ENCODE measurements at places on chromosomes 2 and 18.

- no peak for DNase-seq
These were observed 15.4 kb upstream of the RMC1 start for GRCh38 chr18:23487738-23488570.

GRCh38 chr2:203904022-203904421 lies 32.5 kb upstream of the ICOS start:
- DNase-seq: no peak

GRCh38 chr2:232522623-232523401 lies 2.6 kb downstream of the PRSS56 start:
- DNase-seq: no peak

DNA sequence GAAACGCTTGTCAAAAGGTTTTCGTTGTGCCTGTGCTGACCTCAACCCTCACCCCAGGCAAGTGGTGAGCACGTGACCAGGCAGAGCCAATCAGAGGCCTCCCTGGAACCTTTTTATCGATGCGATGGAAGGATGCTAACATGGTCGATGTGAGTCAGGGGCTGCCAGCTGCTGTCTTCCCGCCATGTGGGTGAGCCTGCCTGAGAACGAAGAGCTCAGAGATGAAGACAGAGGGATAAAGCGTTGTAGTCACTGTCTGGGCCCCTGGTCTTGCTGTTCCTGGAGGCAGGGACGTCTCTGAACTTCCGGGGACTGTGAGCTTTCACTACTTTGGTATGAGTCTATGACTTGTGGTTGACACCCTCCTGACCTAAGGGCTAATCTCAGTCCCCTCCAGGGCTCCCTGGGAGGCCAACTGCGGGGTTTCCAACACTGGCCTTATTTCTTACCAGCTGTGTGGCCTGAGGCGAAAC lies 18.6 kb downstream of the DNMT3A start:
- DNase-seq: no peak

DNA sequence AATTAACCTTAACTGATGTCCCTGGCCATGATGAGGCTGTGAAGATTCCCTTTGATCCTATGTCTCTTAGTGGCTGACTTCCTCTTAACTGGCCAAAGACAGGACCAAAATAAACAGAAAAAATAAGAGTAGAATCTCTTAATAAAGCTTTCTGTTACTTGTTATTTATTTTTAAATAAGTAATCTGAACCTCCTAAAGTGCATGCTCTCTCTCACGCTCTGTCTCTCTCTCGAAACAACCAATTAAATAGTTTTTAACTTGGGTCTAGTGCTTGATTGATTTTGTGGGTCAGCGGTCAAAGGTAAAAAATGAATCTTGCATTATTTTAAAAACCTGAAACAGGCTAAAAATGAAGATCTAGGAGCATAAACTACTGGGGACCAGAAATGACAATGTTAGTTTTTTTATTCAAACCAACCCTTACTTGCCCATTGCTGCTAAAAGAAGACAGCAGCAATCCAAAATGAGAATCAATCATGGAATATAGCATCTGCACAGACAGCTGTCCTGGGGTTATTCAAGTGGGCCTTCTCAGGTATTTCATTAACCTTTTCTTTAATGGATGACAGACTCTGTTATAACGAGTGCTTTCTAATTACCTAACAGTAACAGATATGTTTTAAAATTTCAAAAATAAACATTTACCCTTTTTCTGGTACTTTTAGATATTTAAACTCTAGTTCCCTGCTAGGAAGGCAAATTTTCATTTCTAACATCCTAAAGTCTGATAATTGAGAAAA lies 11.2 kb downstream of the GAREM1 start:
- no peak for DNase-seq

GRCh38 chr2:64092502-64092901 lies 51.7 kb downstream of the PELI1 start:
- DNase-seq: no peak

GRCh38 chr2:240458044-240458899 lies 22.8 kb downstream of the GPC1 start:
- DNase-seq: no peak

DNA sequence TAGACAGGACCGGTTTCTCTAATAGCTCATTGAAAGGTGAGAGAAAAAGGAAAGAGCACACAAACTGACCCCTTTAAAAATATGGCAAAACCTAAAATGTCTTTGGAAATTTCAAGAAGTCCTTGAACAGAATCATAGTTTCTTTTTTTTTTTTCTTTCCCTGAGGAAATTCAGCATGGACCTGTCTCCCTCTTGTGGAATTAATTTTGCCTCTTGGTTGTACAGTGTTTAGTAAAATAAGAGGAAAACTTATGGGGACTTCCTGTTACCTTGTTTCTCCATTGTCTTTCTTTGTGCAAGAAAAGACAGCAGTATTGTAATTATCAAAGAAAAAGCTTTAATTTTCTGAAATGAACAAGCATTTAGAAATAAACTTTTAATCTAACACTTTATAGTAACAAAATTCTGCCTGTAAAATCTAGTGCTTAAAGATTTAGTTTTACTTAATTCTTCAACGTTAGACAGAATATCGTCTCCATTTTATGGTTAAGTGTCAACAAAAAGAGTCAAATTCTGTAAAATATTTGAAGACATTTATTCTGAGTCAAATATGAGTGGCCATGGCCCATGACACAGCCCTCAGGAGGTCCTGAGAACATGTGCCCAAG lies 176.3 kb upstream of the NABP1 start:
- DNase-seq: no peak

DNA sequence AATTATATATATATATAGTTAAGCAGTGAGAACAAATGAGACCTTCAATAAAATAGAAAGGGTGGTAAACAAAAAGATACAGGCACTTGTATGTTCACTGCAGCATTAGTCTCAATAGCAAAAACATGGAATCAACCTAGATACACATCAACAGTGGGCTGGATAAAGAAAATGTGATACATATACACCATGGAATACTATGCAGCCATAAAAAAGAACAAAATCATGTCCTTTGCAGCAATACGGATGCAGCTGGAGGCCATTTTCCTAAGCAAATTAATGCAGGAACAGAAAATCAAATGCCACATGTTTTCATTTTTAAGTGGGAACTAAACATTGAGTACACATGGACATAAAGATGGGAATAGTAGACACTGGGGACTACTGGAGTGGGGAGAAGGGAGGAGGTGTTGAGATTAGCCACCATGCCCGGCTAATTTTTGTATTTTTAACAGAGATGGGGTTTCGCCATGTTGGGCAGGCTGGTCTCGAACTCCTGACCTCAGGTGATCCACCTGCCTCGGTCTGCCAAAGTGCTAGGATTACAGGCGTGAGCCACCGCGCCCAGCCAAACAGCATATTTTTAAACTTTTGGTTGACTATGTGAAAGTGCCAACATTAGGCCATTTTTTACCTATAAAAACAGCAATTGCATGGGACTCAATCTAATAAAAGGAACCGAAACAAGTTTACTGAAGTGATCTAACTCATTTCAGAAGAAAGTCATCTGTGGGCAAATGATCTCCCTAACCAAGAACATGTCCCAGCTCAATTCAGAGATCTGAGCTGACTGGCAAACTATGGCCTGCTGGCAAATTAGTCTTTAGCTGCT lies 23.7 kb downstream of the ICA1L start:
- DNase-seq: no peak

- no peak for DNase-seq
These were observed 436.6 kb upstream of the NRP2 start for GRCh38 chr2:205245652-205246051.

DNA sequence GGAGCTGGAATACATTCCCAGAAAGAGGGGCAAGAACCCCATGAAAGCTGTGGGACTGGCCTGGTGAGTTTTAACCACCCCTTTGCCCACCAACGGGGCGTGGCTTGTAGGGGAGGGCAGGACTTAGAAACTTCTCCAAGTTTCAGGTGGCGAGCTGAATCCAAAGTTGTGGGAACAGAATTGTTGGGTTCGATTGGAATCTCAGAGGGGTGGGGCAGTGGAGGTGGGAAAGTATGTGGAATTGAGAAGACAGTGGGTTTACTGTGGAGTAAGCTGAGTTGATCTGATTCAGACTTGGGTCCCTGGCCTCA lies 1.1 kb downstream of the PNKD start:
- DNase-seq: no peak

DNA sequence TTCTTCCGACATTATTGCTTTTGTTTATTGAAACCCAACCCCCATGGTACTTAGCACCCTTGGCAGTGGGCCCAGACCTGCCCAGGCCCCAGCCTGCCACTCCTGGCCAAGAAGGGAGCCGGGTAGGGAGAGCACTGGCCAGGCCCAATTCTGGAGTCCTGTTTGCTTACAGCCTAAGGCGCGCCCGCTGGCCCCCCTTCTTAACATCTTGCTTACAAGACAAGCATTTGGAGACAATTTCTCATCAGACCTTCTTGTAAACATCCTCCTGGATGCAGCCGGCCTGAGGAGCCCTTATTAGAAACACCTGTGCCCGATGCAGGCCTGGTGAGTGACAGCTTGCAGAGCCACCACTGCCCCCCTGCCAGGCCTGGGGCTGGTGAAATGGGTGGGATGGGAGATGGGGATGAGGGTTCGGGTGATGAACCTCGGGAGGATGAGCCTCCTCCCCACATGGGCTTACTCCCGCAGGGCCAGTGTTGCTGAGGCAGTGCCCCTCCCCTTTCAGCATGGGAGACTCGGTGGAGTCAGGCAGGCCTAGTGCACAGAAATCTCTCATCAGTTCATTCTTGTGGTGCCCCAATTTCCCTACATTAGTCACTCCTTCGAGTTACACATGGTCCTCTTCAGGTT lies 217.5 kb downstream of the CYP26B1 start:
- no peak for DNase-seq

GRCh38 chr2:206611191-206611590 lies 31.1 kb upstream of the FAM237A start:
- DNase-seq: no peak

GRCh38 chr2:234851451-234851850 lies 100.4 kb upstream of the SH3BP4 start:
- DNase-seq: no peak

- no peak for DNase-seq
These were observed 315.6 kb downstream of the RDH14 start for GRCh38 chr2:18244845-18245244.

DNA sequence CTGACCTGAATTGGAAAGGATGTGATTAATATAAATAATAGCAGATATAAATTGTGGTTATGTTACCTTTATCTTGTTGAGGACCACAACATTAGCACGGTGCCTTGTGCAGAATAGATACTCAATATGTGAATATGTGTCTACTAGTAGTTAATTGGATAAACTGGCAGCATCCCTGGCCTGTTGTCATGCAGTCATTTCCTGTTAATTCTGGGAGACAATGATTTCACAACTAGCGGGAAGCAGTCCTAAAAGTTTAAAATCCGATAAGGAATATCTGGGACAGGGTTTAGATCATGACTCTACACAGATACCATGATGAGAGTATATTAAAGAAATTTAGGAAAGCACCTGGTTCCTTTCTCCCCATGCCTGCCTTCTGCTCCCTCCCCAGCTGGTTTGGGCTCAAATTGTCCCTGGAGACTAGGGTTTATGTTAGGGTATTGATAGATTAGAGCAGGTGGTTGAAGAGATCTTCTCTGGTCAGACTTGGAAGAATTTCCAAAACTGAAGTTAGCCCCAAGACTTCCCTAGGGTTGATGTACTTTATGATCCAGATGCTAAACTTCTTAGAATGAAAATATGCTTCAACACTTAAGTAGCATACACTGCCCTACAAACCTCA lies 32.8 kb downstream of the CYBRD1 start:
- DNase-seq: no peak

- no peak for DNase-seq
These were observed 138.6 kb downstream of the TPO start for GRCh38 chr2:1551905-1552304.

DNA sequence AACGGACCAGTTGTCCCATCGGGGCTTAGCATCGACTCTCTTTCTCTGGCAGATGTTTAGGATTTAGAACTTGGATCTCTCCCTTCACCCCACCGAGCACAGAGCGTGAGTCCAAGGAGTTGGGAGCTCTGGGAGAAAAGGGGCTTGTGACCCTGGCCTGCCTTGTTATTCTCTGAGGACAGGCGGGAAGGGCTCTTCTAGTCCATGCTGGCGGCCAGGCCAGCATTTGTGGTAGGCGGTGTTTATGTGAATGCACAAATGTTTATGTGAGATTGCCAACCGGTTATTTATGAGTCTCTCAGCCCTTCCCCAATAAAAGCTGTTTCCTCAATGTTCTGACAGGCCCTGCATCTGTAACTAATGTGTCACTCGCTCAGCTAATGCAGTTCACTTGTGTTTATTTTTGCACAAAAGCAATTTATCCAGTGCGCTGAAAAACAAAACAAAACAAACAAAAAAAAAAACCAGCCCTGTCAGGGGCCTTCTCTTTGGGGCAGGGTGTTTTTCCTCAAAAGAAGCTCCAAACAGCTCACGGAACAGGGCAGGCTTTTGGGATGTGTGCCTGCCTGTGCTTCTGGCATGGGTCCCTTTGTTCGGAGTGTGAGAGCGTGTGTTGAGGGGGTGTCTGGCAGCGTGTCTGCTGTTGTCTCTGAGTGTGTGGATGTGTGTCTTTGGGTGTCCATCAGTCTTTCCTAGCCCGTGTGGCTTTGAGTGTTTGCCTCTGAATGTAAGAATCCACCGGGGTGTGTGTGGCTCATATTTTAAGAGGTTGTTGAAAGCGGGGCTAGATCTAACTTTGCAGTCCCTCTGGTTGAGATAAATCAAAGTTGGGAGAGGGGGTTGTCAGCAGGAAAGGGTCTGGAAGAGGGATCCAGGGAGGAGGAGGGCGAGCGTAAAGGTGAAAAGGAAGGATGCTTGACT lies 52.8 kb upstream of the HAAO start:
- DNase-seq: no peak

DNA sequence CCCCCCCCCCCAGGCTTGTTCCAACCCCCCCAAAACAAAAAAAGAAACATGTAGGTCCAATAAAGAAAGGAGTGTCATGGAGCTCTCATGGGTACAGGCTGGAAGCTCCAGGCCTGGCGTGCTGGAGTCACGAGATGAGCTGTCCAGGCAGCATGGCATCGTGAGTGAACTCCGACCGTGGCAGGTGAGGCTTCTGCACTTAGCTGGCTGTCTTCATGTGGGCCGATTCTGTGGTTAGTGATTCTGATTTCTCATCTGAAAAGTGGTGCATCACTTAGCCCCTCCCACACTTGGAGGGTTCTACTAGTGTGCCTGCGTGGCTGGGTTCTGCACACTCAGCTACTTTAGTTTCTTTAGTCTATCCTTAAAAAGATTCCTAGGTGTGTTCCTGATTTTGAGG lies 126.4 kb upstream of the MGAT5 start:
- no peak for DNase-seq

GRCh38 chr2:197838036-197838435 lies 33.6 kb downstream of the PLCL1 start:
- no peak for DNase-seq

- DNase-seq: no peak
These were observed 1656.7 kb upstream of the NXPH2 start for GRCh38 chr2:140436936-140437335.

GRCh38 chr2:195659114-195659513 lies 2.1 kb downstream of the SLC39A10 start:
- no peak for DNase-seq

DNA sequence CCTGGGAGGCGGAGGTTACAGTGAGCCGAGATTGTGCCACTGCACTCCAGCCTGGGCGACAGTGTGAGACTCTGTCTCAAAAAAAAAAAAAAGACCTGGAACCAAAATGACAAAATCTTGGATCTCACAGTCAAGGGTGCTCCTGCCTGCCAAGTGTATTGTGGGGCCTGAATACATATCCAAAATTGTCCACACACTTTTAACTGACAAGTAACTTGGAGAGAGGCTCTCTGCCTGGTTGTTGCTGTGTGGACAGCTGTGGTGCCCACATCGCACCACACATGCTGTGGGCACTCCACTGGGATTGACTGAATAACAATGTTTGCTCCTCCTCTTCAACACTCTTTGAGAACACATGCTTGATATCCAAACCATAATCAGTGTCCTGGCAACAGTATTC lies 117.6 kb upstream of the REV1 start:
- no peak for DNase-seq

Data from neuronal stem cell (in vitro differentiated cells).